ENCODE measurements at places on chromosomes 4 and X. TPM values are rescaled to one million over a fixed set of nuclear protein-coding genes. Genes with fewer than 3 reads are reported as not detected.

- no peak for DNase-seq
Measured at GRCh38 chr4:88879991-88880390, 177.0 kb downstream of the FAM13A start.

GRCh38 chr4:138573246-138573645 lies 331.1 kb upstream of the SLC7A11 start:
- no peak for DNase-seq

DNA sequence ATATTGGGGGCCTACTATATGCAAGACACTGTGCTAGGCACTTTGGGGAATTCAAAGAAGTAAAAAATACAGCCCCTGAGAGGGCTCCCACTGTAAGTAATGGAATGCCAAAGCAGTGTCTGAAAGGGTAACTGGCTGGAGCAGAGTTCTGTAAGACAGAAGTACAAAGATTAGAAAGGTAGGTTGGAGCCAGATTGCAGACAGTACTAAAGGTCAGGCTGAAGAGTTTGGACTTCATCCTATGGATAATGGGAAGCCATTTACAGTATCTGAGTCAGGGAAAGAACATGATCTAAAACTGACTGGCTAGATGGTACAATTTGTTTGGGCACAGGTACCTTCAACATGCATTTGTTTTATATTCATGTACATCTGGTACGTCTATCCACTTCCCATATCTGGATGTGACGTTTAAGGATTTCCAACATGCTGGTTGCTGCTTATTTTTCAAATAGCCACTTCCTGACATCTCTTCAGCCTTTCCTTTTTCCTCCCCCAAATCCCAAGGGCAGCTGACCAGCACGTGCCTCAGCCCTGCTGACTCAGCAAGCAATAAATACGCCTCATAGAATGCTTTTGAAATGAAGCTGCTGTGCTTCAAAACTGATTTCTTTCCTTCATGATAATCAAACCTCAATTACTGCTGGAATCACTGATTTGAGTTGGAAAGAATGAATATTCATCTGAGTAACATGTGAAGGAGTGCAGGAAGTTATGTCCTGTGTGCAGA lies 9.5 kb downstream of the ENOX2 start:
- DNase-seq, result no peak

- no peak for DNase-seq
Measured at GRCh38 chrX:8748855-8749254, 16.9 kb upstream of the ANOS1 start.

- no peak for DNase-seq
Measured at GRCh38 chr4:184568770-184569169, 80.5 kb downstream of the CASP3 start.

- DNase-seq, result peak; percentile 6
Measured at GRCh38 chr4:28890949-28891775, 1829.0 kb upstream of the PCDH7 start.

The LANCL3 gene
- polyA plus RNA-seq, result 0.24 TPM

GRCh38 chrX:63566856-63567255 lies 215.7 kb upstream of the SPIN4 start:
- no peak for DNase-seq

The RBPJ gene
- 84.7 TPM for polyA plus RNA-seq

- DNase-seq, result peak; percentile 8
Measured at GRCh38 chr4:61201961-61202637, 2.0 kb downstream of the ADGRL3 start.

- DNase-seq, result no peak
Measured at GRCh38 chr4:2257361-2258081, 4.4 kb downstream of the MXD4 start.

DNA sequence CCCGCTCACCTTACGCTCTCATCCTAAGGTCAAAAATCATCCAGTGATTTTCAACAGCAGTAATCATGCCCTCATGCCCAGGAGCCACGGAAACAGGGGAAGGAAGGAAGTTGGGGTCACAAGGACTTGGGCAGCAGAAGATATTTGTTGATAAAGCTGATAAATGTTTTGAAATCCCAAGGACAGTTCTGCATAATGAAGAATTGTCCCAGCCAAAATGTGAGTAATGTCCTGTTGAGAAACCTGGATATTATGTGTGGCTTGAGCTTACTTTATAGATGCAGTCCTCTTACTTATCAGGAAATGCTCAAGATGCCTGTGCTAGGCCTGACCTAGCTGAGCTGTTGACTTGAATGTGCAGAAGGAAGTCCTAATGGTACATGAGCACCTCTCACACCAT lies 263.0 kb upstream of the ZFP42 start:
- DNase-seq, result no peak

The FAM13A gene
- 34.0 TPM for polyA plus RNA-seq

- DNase-seq, result no peak
Measured at GRCh38 chr4:6275898-6276806, 6.5 kb downstream of the WFS1 start.

DNA sequence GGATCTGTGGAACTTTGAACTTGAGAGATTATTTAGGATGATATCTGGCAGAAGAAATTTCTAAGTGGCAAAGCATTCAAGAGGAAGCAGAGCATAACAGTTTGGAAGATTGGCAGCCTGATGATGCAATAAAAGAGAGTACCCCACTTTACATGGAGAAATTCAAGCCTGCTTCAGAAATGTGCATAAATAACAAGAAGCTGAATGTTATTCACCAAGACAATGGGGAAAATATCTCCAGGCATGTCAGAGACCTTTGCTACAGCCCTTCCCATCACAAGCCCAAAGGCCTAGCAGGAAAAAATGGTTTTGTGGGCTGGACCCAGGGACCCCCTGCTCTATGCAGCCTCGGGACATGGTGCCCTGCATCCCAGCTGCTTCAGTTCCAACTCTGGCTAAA lies 420.8 kb downstream of the DTHD1 start:
- DNase-seq, result no peak

- DNase-seq, result peak; percentile 29
Measured at GRCh38 chr4:173264684-173265185, 69.4 kb downstream of the HMGB2 start.

Data from right renal pelvis (tissue), 4 donors.